ENCODE measurements at places on chromosomes 6 and 20.

DNA sequence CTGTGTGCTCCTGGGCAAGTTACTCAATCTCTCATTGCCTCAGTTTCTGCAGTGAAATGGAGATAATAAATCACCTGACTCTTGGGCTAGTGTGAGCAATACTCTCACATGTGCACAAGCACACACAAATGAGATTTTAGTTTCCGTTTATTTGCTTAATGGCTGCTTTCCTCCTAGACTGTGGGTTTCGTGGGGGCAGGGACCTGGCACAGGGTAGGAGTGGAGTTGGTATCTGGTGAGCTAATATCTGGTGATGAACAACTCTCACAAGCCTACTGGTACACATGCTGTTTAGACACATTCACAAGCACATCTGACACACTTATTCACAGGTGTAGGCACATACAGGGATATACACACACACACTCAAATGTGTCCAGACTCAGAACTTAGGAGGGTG lies 73.8 kb downstream of the TOX2 start:
- no peak for DNase-seq

DNA sequence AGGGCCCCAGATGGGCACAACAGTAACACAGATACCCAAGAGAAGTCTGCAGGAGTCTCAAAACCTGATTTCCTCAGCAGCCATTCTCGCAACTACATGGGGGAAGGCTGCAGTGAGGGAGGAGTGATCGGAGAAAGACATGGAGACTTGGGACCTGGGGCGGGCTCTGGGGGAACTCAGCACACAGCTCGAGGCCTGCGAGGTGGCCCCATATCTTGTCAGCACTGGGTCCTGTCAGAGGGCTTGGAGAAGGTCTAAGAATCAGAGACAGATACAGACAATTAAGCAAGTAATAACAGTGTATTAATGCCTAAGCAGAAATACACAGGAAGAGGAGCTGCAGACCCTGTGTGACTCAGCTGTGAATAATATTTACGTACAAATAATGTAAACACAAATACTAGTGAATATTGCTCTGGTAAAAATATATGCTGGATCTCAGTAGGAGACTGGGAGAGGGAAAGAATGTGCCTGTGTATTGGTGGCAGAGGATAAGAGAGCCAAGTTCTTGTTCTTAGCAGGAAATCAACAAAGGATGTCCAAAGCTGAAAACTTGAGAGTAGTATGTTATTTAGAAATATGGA lies 336.2 kb downstream of the ZFAND3 start:
- no peak for DNase-seq

GRCh38 chr6:21064756-21065340 lies 528.7 kb upstream of the SOX4 start:
- no peak for DNase-seq

GRCh38 chr20:24048024-24048611 lies 59.5 kb upstream of the GGTLC1 start:
- DNase-seq: no peak

GRCh38 chr6:159038914-159039884 lies 5.6 kb downstream of the TAGAP start:
- no peak for DNase-seq

DNA sequence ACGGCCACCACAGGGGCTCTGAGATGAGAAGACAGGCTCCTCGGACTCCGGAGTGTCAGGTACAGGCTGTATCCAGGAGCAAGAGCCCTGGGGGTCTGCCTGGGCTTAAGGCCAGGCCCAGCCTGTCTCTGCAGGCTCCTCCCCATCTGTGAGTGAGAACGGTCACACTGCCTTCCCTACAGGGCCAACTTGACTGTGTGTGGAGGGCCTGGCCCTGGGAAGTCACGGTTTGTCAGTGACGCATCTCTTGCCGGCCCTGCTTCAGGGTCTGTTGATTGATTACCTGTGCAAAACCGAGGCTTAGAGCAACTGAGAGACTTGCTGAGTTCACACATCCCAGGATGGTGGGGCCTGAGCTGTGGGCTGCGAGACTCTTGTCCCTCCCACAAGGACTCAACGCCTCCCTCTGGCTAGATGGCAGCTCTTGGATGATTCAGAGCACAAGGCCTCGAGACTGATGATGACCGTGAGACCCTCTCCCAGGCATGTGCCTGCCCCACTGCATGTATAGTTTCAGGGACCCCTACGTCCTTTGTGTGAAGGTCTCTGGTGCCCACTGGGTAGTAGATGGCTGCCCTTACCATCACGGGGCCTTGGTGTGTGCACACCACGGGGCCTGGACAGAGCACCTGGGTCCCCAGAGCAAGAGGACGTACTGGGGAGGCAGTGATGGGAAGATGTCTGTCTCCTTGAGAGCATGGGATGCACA lies 5.9 kb downstream of the RBM38 start:
- no peak for DNase-seq

GRCh38 chr6:108836061-108836460 lies 12.2 kb upstream of the ARMC2 start:
- DNase-seq: no peak

DNA sequence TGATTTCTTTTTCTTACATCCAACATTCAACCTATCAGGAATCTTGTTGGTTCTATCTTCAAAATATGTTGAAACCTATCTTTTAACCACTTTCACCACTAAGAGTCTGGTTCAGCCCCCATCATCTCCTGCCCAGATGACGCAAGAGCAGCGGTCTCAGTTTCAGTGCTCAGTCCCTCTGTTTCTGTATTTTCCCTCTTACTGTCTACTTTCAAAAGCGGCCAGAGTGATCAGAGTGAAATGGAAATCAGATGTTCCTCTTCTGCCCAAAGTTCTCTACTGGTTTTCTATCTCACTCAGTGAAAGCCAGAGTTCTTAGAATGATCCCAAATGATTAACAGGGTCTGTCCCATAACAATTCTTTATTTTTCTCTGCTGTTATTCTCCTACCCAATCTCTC lies 147.9 kb upstream of the PDE7B start:
- DNase-seq: no peak

- DNase-seq: no peak
Measured at GRCh38 chr6:15332446-15332845, 86.6 kb downstream of the JARID2 start.

DNA sequence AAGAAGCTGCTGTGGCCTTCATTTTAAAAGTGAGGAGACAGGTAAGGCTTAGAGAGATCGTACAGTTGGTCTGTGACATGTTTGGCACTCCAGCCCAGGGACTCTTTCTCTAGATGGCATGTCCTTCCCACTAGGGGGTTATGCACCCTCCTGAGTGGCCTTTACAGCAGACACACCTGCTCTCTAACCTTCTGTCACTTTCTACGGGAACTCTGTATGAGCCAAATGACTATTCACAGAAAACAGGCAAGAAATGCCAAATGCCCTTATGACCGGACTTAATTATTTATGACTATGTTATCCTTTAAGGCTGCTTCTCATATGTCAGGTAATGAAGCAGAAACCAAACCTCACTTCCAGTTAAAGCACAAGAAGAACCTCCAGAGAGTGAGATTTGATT lies 91.2 kb downstream of the MAP3K5 start:
- DNase-seq: no peak

GRCh38 chr6:69994251-69994650 lies 127.9 kb downstream of the COL19A1 start:
- DNase-seq: no peak

- DNase-seq: no peak
Measured at GRCh38 chr6:73409395-73409794, 14.8 kb downstream of the DDX43 start.

DNA sequence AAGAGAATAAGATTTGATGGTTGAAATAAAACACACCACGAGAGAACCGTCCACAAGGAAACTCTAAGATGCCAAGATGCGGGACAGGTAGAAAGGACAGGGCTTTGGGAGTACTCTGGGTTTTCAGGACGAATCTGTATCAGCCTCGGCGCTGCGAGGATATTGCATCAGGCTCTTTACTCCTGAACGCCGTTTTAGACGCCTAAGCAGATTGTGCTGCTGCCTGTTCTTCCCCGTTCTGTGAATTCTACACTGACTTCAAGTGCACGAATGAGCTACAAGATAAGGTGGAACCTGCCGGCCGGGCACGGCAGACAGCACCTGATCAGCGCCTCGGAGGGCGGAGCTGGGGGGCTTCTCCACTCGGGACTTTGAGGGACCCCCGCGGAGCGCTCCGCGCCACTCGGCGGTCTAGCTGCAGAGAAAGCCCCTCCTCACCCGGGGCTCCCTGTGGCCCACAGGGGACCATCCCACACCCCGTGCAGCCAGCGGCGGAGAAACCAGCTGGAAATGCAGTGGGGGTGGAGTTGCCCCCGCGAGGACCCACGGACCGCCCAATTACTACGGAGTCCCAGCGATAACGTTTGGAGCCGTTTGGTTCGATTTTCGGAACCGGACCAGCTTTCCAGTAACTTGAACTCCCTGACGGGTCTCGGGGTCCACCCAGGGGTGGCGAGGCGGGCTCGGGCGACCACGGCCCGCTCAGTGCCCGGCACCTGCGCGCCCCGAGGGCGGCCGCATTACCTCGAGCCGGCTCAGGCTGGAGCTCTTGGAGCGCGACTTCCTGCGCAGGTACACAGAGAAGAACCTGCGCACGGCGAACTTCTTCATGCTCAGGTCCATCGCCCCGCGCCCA lies 646 bp downstream of the RPS6KA2 start:
- no peak for DNase-seq

DNA sequence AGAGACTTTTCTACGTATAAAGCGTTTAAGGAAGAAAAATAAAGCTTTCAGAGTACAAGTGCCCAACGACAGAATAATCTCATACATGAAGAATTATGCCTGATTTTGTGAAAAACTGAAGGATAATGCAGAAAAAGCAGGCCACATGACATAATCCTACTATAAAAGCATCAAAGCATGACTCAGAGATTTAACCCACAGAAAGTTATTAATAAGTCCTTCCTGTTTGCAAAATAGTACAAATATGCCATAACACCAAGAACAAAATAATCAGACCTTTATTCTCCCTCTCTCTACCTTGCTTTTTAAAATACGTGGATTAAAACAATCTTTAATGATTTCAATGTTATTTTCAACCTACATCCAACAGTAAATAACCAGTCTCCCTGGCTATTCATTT lies 118.6 kb upstream of the BCLAF1 start:
- DNase-seq: no peak

- no peak for DNase-seq
Measured at GRCh38 chr6:21610341-21610740, 16.8 kb downstream of the SOX4 start.

GRCh38 chr20:11140359-11140758 lies 466.6 kb upstream of the JAG1 start:
- DNase-seq: no peak

DNA sequence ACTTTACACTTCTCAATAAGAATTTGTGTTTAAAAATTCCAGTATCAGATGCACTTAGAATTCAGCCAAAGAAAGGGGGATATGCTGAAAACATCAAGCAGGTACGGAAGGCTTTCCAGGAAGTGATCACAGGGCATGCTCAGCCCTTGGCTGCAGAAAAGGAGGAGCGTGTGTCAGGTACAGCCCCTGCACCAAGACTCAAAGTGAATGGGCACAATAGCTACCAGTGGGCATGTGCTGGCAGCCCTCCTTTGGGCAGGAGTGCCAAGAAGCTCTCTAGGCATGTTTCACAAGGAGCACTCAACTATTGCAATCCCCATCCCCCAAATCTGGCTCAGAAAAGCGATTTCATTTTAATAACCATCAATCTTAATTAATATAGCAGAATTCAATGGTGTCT lies 298.8 kb downstream of the GMDS start:
- DNase-seq: no peak

DNA sequence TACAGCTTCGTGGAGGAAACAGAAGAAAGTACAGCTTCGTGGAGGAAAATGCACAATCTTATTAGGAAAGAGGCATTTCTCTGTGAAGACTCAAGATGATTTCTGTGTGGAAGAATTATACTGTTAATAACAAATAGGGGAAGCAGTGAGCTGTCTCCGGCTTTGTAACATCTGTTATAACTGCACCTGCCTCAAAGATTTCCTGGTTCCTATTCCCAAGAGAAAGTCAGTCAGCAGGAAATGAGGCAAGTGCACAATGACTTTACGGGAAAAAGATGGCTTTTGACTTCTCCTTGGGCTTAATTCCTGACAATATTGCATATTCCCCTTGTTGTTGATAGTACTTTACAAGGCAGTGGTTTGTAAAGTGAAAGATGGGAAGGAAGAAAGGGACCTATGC lies 538.5 kb downstream of the BMP2 start:
- no peak for DNase-seq

DNA sequence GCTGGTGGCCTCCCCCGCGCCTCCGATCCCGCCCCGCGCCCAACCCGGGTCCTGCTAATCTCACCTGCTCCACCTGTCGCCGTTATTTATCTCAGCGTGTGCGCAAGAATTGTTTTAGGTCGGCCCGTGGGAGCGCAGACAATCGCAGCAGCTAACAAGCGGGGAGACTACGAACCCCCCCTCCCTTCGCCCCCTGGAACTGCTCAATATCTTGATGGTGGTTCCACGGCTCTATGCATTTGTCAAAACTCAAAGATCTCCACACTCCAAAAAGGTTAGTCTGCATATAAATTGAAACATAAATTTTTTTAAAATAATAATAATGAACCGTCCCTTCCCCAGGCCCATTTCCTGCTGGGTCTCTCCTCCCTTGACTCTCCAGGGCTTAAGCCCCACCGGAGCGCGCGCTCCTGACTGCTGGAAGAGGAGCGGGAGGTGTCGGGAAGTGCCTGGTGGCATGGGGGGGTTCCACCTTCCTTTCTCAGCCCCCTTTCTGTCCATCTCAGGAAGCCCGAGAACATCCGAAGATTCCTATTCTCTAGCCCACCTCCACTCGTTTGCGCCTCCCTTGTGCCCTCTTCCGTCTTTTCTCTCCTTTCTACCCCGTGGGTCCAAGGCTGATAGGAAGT lies 1.6 kb upstream of the MDGA1 start:
- no peak for DNase-seq

DNA sequence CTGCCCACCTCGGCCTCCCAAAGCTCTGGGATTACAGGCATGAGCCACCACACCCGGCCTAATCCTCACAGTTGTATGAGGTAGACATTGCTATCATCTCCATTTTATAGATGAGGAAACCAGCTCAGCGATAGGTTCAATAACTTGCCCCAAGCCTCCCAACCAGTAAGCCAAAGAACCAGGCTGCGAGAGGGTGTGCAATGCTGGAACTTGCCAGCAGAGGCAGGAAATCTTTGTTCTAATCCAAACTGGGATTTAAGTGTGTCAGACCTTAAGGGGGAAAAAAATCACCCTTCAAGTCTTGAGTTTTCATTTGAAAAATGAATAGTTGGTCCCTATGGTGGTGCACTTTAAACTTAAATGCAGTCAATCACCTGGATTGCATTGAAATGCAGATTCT lies 20.1 kb upstream of the RNGTT start:
- no peak for DNase-seq

- no peak for DNase-seq
Measured at GRCh38 chr6:148291876-148292275, 50.8 kb upstream of the SASH1 start.

All from NT2/D1 (cell line).